ENCODE measurements at places on chromosomes 5 and 9. TPM values are rescaled to one million over a fixed set of nuclear protein-coding genes. Genes with fewer than 3 reads are reported as not detected.

GRCh38 chr5:80246001-80246758 lies 9.7 kb downstream of the SERINC5 start:
- DNase-seq: no peak

The MRPL41 gene
- total RNA-seq: 47.3 TPM

The KIAA1958 gene
- total RNA-seq: 15.3 TPM

DNA sequence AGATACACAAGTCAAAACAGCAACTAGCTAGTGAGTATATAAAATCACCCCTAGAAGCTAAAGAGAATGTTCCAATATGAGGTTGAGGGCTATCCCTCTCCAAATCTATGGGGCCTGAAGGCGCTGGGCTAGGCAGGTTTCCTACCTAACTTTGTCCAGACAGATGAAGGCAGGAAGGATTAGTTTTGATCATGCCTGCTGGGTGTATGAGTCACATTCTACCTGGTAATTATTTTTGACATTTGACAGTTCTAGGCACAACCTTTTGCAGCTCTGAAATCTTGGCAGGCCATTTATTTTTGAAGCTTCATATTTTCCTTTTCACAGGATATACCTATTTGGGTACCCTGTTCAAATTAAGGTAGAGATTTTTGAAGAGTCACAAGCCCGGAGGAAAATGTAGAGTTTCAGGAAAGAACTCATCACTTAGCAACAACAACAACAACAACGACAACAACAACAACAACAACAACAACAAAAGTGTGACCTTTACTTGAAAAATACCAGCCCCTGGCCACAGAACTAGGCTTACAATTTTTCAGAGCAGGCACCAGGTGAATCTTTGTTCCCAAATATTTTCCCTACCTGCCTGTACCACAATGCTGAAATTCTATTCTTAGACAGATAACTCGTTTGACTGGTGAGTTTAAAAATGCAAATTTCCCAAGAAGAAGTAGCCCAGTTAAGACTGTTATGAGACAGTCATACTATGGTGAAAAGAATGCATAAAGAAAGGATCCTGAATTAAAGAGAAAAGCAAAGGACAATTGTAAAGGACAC lies 175.5 kb upstream of the TUT7 start:
- no peak for DNase-seq

The FANCG gene
- 13.8 TPM for total RNA-seq

DNA sequence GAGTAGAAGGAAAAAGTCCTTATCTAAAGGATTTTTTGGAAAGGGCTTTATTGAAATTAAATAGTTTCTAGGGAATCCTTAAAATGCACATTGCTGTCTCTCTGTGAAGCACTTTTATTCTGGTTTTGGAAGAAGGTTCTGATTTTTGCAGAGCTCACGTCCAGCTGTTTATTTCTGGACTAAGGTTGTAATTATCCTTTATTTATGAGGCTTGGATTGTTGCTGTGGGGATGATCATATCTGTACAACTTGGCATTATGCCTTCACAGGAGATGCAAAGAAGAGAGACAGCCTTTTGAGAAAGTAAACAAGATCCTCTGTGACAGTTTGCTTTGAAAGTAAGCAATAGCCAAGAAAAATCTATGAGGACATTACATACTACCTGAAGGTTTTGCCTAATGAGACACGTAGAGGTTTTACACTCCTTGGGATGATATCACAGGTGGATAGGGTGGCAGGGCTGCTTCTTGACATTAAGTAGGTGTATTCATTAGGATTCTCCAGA lies 14.6 kb downstream of the SMARCA2 start:
- no peak for DNase-seq
